ENCODE measurements at places on chromosomes 7 and 10.

GRCh38 chr10:6136215-6137201, 47.7 kb downstream of the RBM17 start:
- no peak for DNase-seq

- no peak for DNase-seq
Observed at GRCh38 chr7:34341326-34341725, 316.7 kb upstream of the NPSR1 start.

DNA sequence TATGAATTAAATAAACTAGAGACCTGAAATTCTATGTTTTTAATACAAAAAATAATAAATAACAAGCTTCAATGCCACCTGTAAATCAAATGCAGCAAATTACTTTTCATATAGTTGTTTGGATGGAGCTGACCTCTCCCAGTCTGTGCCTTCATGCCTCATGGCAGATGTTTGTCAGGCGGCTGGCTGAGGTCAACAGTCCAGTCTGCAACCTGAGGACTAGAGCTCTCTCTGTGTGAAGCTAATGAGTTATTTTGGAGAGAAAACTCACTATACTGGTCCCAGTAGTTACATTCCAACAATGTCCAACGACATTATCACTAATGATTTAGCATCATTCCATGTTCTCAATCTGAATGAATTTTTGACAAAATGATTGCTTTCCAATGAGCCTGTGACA, 746.2 kb upstream of the POM121L12 start:
- no peak for DNase-seq

DNA sequence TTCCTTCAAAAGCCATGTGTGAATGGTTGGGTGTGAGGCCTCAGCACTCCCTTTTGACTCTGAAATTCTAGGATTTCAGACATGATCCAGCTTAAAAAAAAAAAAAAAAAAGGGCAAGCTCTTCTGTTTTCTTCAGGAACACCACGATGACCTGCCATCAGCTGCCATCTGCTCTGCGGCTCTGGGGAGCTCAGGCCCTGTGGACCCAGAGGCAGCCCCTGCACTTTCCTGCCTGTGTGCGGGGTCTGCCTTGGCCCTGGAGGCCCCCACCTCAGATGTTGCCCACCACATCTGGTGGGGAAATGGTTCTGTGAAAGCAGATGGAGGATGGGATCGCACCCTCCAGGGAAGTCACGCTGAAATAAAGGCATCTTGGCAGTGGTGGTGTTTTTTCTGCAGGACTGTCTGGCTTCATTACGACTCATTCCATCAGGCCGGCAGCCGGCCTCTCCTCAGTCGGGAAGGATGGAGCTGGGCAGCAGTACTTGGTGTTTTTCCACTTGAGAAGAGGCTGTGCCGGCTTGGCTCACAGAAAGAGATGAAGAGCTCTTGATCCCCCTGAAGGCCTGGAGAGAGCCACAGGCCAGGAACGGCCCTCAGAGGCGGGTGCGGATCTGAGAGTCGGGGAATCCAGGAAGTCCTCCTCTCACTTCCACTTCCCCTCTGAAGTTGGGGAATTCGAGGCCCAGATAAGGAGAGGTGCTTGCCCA, 66.1 kb upstream of the AQP1 start:
- DNase-seq, result no peak

GRCh38 chr7:6294839-6295238, 22.4 kb upstream of the CYTH3 start:
- no peak for DNase-seq

- no peak for DNase-seq
Observed at GRCh38 chr7:45162311-45162845, 4.8 kb downstream of the RAMP3 start.

DNA sequence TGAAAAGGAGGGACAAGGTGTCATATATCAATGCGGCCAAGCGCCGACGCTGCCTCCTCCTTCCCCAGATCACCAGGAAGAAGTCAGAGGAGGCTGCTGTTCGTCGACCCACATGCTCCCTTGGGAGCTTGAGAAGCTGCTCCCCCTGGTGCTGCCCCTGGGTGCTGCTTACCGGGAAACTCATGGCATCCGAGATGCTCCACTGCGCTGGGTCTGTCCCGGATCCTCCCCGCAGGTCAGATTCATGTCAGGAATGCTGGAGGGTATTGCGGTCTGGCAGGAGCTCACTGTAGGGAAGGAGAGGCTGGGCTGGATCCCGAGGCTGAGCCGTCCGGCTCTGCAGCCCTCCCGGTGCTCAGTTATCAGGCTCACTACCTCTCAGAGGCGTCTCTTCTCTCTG, 123.7 kb upstream of the FAM20C start:
- no peak for DNase-seq

- DNase-seq, result no peak
Observed at GRCh38 chr7:3134745-3135144, 91.1 kb upstream of the CARD11 start.

DNA sequence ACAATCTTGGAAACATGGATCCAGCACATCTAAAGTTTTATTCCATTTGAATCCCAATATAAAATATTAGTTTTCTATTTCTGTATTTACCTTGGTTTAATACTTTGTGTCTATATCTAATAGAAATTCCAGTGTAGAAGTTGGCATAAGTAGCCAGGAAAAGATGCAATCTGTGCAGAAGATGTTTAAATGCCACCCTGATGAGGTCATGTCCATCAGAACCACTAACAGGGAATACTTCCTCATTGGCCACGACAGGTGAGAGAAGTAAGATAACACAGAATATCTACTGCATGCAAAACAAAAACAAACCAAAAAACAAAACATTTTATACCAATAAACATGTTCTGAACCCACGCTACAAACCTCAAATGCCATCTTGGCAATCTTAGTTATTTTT, 15.7 kb downstream of the PLEKHS1 start:
- DNase-seq, result no peak

Data from activated CD8-positive, alpha-beta memory T cell treated with anti-CD3 and anti-CD28 coated beads for 4 hours (primary cell).